ENCODE measurements at places on chromosomes 2 and 18.

GRCh38 chr18:48752928-48753327 is 197.8 kb downstream of the SMAD7 start:
- DNase-seq: no peak

GRCh38 chr2:81600088-81600487 is 1295.5 kb upstream of the LRRTM1 start:
- no peak for DNase-seq

- DNase-seq: no peak
Measured at GRCh38 chr2:161138429-161138828, 21.8 kb upstream of the TANK start.

- DNase-seq: no peak
Measured at GRCh38 chr2:173205375-173205774, 129.7 kb downstream of the MAP3K20 start.

DNA sequence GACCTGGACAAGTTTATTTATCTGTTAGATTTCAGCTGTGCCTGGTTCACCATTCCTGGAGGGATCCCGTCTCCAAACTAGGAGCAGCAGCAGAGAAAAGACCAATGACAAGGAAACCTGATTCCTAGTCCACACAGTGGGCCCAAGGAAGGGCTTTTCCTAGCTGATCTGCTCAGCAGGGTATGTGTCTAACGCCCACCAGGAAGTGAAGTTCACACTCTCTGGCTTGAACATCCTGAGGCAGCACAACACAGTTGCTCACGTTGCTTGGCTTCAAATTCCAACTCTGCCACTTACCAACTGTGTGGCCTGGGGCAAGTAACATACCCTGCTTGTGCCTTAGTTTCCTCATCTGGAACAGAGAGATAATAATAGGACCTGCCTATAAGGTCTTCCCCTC is 42.9 kb downstream of the XDH start:
- DNase-seq: no peak

DNA sequence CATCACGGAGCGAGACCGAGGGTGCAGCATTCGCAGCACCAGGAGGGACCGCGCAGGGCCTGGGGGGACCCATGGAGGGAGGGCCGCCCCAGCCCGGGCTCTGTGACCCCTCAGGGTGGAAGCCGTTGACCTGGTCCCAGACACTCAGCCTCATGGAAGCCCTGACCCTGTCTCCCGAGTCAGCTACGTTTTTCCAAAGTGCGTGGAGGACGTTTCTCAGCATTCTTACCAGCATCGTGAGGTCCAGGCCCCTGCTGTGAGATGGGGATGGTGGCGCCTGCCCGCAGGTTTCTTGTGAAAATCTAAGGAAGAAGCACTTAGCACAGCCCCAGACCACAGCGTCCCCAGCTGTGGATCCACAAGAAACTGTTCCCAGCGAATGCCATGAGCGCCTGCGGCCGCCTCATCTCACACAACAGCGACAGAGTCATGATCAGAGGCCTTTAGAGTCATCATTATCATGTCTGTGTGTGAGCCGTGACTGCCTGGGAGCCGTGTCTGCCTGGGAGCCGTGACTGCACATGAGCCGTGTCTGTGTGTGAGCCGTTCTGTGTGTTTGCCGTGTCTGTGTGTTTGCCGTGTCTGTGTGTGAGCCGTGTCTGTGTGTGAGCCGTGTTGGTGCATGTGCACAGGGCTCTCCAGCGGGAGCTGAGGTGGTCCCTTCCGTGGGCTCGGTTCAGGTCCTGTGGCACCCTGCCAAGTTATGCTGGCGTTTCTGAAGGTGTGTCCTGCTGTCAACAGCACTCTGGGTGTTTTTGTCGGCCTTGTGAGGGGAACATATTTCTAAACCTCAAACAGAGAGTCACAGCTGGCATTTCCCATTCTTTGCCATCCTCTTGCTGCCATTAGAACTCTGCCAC is 49.2 kb upstream of the KCNG2 start:
- DNase-seq: no peak

DNA sequence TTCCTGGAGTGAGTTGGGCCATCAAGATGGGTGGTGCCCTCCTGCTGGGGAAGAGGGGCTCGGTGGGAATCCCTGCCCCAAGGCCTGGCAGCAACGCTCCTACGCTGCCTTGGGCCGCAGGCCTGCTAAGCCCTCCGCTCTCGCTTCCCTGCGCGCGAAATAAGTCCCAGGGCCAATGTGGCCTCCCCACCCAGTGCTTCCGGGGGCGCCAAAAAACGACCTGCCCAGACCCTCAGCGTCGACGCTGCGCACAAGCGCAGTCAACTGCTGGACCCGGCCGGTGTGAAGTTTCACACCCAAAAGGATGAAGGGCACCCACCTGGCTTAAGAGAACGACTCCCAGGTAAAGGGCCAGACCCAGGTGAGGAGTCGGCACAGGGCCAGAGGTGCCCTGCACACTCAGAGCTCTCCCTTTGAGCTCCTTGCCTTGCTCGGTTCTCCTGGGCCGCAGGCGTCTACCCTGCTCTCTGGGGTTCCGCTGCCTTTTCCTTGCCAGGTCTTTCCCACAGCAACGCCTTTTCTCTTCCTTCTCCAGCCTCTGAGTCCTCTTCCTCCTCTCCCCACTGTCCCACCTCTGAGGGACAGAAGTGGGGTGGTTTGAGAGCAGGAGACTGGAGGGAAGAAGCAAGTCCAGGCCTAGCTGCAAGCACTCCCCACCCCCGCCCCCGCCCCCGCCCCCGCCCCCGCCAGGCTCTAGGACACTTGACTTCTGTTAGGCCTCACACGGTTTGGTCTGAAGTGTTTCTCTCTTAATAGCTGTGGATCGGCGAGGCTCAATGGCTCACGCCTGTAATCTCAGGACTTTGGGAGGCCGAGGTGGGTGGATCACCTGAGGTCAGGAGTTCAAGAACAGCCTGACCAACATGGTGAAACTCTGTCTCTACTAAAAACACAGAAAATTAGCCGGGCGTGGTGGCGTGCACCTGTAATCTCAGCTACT is at the start of gene DNAJC5G:
DNAJC5G (plus strand) TSS at position 223 of the 940 bp plus-strand sequence. CDS start 1,296 bp downstream, outside the sequence.
- no peak for DNase-seq

All from BE2C (cell line).